ENCODE measurements at places on chromosomes 16 and 17. TPM values are rescaled to one million over a fixed set of nuclear protein-coding genes. Genes with fewer than 3 reads are reported as not detected.

DNA sequence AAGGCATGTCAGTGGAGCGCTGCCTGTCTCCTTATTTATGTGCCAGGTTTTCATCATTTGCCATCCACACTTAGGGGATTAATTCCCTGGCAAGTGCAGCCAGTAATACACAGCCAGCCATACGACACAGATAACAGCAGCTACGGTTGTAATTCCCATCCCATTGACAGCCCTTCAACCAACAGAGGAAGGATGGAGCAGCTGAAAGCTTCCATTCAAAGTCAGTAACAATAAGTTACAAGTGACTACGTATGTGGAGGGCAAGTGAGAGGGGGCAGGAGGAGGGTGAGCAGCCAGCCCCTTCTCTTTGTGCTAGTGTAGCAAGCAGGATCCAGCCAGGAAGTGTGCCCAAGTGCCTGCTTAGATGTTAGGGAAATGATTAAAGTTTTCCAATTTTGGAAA lies 53.8 kb upstream of the LYRM9 start:
- H3K4me1 ChIP-seq, result no peaks in the 10 kb centered on the region
- no peaks in the 10 kb centered on the region for H3K36me3 ChIP-seq
- no peak for DNase-seq
- no peak overlapping the region for H3K27ac ChIP-seq

GRCh38 chr16:3047387-3047720 lies 993 bp downstream of the MMP25 start:
- no peaks in the 10 kb centered on the region for H3K4me1 ChIP-seq
- H3K4me3 ChIP-seq, result no peak overlapping the region
- no peaks in the 10 kb centered on the region for H3K27me3 ChIP-seq
- no peaks in the 10 kb centered on the region for H3K36me3 ChIP-seq

DNA sequence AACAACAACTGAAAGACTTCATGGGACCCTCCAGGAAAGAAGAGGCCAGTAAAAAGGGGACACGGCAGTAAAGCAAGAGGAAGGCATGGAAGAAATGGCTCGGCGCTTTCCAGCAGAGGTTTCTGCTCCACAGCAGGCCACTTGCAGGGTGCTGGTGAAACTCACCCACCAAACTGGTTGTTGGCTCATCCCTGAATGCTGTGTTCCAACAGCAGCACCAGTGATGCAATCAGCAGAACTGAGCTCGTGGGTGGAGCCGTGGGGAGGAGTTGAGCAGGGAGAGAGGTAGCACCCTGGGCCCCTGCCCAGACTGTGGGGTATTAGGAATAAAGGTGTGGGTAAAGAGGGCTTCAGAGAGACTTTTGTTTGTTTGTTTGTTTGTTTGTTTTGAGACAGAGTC lies 62.8 kb upstream of the ADCY9 start:
- H3K36me3 ChIP-seq, result no peaks in the 10 kb centered on the region
- DNase-seq, result no peak
- no peak overlapping the region for H3K27ac ChIP-seq

The MIS12 gene
- total RNA-seq, result 4.9 TPM

DNA sequence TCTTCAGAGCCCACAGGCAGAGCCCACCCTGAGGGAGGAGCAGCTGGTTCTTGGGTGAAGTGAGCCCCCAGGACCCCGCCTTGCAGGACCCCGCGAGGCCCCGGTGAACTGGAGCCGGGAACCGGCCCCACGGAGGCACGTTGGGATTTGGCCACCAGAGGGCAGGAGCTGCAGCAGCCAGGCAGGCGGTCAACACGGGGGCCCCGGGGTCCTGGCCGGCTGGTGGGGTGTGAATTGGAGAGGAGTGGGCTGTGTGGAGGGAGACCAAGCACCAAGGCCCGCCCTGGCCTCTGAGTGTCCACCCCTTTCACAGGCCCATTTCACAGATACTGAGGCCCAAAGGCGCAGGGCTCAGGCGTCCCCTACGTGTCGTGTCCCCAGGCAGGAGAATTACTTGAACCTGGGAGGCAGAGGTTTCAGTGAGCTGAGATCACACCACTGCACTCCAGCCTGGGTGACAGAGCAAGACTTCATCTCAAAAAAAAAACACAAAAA lies 2.2 kb downstream of the DPEP1 start:
- no peak overlapping the region for H3K4me3 ChIP-seq
- no peak for DNase-seq
- no peak overlapping the region for H3K27ac ChIP-seq

GRCh38 chr16:456891-457483 lies 31.5 kb downstream of the RAB11FIP3 start:
- H3K36me3 ChIP-seq, result no peaks in the 10 kb centered on the region
- H3K4me1 ChIP-seq, result peaks cover 16% of the 10 kb centered on the region
- H3K27ac ChIP-seq, result peak overlapping the region; percentile 45
- H3K4me3 ChIP-seq, result no peak overlapping the region
- DNase-seq, result no peak
- no peaks in the 10 kb centered on the region for H3K27me3 ChIP-seq

The KRT28 gene
- not detected for total RNA-seq

The HIGD1B gene
- total RNA-seq, result 1.7 TPM

GRCh38 chr16:9595393-9595792 lies 503.9 kb downstream of the HAPSTR1 start:
- no peak overlapping the region for H3K27ac ChIP-seq
- no peaks in the 10 kb centered on the region for H3K36me3 ChIP-seq
- no peaks in the 10 kb centered on the region for H3K4me1 ChIP-seq
- no peak overlapping the region for H3K4me3 ChIP-seq
- no peaks in the 10 kb centered on the region for H3K27me3 ChIP-seq

DNA sequence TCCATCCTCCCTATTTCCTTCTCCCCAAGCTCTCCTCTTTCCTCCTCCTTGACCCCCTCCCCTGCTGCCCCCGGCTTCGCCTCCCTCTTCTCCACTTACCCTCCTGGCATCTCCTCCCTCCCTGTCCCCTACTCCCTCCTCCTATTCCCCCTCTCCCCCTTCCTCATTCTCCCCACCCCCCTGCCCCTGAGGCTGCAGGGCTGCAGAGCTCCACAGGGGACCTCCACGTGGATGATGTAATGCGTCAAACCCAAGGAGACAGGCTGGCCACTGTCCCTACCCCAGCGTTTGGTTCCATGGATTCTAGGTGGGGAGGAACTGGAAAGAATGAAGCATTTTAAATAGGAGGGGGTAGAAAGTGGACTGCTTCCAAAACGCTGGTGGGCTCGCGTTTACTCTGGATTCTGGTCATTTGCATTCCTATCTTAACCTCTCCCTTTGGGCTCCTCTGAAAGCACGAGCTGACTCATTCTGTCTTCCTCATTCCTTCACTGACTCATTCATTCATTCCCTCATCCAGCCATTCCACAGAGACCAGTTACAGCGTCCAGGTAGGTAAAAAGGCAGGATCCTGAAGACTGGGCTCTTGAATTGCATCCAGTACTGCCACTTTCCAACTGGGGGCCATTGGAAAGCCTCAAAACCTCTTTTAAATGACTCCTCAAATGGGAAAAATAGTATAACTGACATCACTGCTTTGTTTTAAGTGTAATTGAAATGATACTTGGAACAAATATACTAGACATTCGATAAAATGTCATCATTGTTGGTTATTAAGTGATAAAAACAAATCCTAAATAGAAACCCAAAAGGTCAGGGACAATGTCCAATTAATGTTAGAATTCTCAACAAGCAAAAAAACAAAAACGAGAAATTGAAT lies 943 bp upstream of the COTL1 start:
- H3K27me3 ChIP-seq, result no peaks in the 10 kb centered on the region
- DNase-seq, result peak; percentile 45
- no peak overlapping the region for H3K4me3 ChIP-seq
- H3K27ac ChIP-seq, result peak overlapping the region; percentile 46
- no peaks in the 10 kb centered on the region for H3K4me1 ChIP-seq
- H3K36me3 ChIP-seq, result no peaks in the 10 kb centered on the region

DNA sequence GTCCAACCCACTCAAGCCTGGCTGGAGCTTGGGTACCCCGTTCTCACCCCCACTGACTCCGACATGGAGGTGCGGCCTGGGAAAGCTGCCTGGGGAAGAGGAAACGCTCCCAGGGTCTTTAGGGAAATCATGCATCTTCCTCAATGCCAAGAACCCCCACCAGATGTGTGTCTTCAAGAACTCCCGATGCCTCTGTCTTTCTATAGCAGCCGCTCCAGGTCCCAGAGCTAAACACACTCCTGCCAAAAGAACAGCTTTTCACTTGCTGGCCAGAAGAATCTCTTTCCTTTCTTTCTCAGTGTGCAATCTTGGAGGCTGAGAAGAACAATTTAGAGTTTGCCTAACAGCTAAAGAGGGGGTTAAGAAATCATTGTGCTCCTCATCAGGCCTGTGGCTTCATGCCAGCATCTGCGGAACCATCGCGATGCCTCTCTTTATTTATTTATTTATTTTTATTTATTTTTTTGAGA lies 41.1 kb upstream of the MTSS2 start:
- H3K27me3 ChIP-seq, result no peaks in the 10 kb centered on the region
- no peak for DNase-seq
- H3K4me1 ChIP-seq, result no peaks in the 10 kb centered on the region
- peaks cover 6% of the 10 kb centered on the region for H3K36me3 ChIP-seq
- peak overlapping the region; percentile 75 for H3K27ac ChIP-seq

The DNAI2 gene
- total RNA-seq, result not detected

DNA sequence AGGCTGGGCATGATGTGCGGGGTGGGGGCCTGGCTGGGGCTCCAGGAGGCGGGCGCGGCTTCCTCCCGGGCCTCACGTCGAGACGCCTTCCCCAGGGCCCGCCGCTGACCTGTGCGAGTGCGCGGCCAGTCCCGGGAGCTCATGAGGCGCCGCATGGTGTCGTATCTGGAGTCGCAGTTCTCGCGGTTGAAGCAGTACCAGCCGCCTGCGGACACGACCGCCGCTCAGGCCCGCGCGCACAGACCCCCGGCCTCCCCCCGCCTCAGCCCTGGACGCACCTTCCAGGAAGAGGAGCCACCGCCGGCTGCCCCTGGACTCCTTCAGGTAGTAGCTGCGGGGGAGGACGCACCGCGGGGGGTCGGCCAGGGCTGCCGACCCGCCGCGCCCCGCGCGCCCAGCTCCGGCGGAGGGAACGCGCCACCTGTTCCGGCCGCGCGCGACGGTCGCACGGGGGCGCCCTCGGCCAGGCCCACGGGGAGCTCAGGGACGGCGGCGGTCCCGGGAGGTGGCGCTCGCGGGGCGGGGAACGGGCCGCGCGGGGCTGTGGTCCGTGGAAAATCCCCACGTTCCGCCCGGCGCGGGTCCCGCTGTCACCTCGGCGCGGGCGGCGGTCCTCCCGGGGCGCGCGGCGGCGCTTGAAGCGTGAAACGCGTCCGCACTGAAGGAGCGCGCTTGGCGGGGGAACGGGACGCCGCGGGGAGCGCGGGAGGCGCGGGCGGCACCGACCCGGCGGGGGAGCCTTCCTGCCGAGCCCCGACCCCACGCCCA lies 1.4 kb downstream of the NOTUM start:
- H3K4me1 ChIP-seq, result peaks cover 5% of the 10 kb centered on the region
- no peak overlapping the region for H3K4me3 ChIP-seq
- no peak overlapping the region for H3K27ac ChIP-seq
- DNase-seq, result peak; percentile 95
- no peaks in the 10 kb centered on the region for H3K36me3 ChIP-seq

DNA sequence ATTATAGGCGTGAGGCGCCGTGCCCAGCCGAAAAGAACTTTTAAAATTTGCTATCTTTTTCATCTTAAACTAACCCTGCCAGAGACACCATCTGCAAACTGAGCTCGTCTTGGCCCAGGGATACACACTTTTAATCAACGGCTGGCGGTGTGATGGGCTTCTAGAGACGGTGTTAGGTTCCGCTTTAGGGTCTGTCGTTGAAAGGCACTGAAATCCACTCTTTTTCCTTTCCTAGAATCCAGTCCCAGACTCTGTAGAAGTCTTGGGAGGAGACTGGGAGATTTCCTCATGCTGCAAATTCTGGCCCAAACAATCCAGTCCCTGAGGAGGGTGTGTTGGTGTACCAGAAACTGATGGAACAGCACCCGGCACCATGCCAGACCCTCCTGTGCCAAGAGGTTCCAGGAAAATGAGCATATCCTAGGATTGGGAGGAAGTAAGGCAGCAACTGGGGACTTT lies 52.0 kb upstream of the TEX2 start:
- no peaks in the 10 kb centered on the region for H3K4me1 ChIP-seq
- no peaks in the 10 kb centered on the region for H3K27me3 ChIP-seq
- no peak overlapping the region for H3K4me3 ChIP-seq
- DNase-seq, result no peak
- peak overlapping the region; percentile 33 for H3K27ac ChIP-seq

DNA sequence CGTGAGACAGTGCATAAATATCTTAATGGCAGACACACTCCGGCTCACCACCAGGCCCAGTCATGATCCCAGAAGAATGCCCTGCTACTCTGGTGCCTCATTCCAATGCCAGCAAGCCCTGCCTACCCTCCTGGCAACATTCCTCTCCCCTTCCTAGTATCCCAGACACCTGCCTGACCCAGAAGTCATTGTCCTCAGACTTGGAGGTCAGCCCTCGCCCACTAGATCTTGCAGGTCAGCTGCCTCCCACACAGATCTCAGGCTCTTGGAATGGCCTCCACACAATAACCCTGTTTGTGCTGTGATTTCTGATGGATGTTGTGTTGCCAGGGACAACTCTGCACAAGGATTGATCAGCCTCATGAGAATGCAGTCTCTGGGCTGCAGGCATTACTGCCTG lies 1.8 kb upstream of the TEX2 start:
- DNase-seq, result no peak
- H3K4me3 ChIP-seq, result no peak overlapping the region
- H3K36me3 ChIP-seq, result no peaks in the 10 kb centered on the region
- H3K27me3 ChIP-seq, result no peaks in the 10 kb centered on the region
- H3K27ac ChIP-seq, result no peak overlapping the region
- peaks cover 17% of the 10 kb centered on the region for H3K4me1 ChIP-seq

DNA sequence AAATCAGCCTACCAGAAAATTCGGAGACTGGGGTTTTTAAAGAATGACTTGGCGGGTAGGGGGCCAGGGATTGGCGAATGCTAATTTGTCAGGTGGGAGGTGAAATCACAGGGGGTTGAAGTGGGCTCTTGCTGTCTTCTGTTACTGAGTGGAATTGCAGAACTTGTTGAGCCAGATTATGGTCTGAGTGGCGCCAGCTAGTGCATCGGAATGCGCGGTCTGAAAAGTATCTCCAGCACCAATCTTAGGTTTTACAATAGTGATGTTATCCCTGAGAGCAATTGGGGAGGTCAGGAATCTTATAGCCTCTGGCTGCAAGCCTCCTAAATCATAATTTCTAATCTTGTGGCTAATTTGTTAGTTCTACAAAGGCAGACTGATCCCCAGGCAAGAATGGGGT lies 762 bp upstream of the RBL2 start:
- H3K27me3 ChIP-seq, result no peaks in the 10 kb centered on the region
- no peak overlapping the region for H3K4me3 ChIP-seq
- no peak for DNase-seq
- peak overlapping the region; percentile 95 for H3K27ac ChIP-seq
- peaks cover 13% of the 10 kb centered on the region for H3K4me1 ChIP-seq
- H3K36me3 ChIP-seq, result no peaks in the 10 kb centered on the region

The GNAO1 gene
- total RNA-seq, result 5.2 TPM

The ZSCAN10 gene
- total RNA-seq, result 0.35 TPM

Measured in pancreas (tissue), 10 donors.